ENCODE measurements at places on chromosomes 7 and 10. TPM values are rescaled to one million over a fixed set of nuclear protein-coding genes. Genes with fewer than 3 reads are reported as not detected.

DNA sequence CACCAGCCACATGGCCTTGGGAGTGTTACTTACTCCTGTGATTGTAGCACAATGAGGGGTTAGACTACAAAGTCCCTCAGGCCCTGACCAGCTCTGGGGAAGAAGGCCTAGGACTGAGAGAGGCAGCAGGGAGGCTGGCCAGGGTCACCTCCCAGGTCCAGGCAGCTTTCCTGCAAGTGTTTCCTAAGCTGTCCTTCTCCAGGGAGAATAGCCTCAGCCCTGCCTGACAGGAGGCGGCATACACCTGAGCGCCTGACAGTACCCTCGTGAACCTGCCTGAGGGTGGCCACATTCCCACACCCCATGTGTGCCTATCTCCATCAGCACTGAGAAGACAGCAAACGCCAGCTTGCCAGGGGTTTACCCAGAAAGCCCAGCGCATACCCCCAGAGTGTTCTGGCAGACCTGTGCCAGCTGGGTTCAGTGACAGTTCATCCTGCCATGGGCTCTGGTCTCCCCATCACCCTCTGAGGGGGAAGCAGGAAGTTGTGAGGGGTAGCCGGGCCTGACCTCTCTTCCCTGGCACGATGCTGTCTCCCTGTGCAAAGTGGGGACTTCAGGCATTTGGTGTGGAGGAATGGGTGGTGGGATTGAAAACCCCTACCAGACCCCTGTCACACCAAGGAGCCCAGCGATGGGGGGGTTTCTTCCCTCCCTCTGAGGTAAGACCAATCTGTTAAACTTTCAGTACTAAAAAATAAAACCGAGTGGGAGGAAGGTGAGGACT, 56.3 kb upstream of the CAMK2B start:
- H3K4me1 ChIP-seq = peaks cover 12% of the 10 kb centered on the region
- H3K36me3 ChIP-seq = no peaks in the 10 kb centered on the region
- H3K27ac ChIP-seq = no peak overlapping the region
- no peaks in the 10 kb centered on the region for H3K27me3 ChIP-seq
- no peak overlapping the region for H3K4me3 ChIP-seq

The CALHM2 gene
- 78.6 TPM for total RNA-seq

The CDH23 gene
- 81.7 TPM for total RNA-seq

The KCNK18 gene
- total RNA-seq = not detected

The HOXA7 gene
- 7.8 TPM for total RNA-seq

The STEAP1B gene
- 11.3 TPM for total RNA-seq

The OLAH gene
- total RNA-seq = 11.1 TPM
